Activated CD4-positive, alpha-beta T cell treated with anti-CD3 and anti-CD28 coated beads, Interleukin-2, amount 10 ng/mL, durations not matched to agents 7 days and 5 days (primary cell): ENCODE measurements at places on chromosomes 2 and 18. TPM values are rescaled to one million over a fixed set of nuclear protein-coding genes. Genes with fewer than 3 reads are reported as not detected.

DNA sequence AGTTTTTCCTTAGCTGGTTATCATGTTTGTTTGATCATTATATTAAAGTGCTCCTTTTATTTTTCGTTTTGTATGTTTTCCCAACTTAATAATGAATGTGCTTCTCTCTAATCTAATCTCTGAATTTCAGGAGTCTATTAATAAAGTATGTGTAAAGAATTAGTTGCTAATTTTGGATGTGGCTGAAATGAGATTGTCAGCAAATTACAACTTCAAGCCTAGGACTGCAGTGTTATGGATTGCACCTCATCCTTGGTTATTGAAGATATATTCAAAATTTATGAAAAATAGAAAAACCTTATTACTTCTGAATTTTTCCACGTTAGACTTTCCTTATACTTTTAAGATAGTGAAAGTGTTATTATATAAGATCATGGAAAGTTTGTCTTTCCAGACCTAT is 227.7 kb downstream of the NEDD4L start:
- DNase-seq, result no peak

GRCh38 chr2:75790121-75790813 is 79.6 kb upstream of the GCFC2 start:
- DNase-seq, result no peak

GRCh38 chr2:24402242-24403097 is 42.1 kb upstream of the ITSN2 start:
- no peak for DNase-seq

Gene PASK
- total RNA-seq, result 55.5 TPM

DNA sequence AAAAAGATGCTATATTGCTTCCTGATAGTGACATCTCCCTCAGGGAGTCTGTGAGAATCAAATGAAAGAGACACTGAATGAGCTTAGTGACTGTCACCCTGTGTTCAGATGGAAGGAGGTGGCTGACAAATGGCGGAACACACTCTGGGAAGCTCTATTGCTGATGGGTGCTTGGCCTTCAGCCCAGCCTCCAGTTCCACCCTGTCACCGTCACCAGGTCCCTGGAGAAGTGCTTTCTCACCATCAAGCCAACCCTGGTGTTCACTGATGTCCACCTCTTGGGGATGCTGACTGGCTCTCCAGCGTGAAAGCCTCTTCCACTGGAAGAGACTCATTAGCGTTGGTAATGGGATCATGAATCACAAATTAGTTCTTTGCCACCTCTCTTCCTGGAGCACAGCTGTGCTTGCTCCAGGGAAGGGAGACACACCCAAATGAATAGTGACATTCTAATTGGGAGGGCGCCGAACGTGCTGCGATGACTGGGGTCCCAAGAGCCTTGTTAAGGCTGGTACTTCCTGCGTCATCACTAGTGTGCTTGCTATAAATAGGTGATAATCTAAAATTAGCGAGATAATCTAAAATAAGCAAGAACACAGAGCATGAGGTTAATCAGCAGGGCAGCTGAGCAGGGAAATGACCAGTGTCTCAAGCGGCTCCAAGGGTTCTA is 154.0 kb downstream of the CLIP4 start:
- no peak for DNase-seq

Gene GAL3ST2
- total RNA-seq, result not detected

DNA sequence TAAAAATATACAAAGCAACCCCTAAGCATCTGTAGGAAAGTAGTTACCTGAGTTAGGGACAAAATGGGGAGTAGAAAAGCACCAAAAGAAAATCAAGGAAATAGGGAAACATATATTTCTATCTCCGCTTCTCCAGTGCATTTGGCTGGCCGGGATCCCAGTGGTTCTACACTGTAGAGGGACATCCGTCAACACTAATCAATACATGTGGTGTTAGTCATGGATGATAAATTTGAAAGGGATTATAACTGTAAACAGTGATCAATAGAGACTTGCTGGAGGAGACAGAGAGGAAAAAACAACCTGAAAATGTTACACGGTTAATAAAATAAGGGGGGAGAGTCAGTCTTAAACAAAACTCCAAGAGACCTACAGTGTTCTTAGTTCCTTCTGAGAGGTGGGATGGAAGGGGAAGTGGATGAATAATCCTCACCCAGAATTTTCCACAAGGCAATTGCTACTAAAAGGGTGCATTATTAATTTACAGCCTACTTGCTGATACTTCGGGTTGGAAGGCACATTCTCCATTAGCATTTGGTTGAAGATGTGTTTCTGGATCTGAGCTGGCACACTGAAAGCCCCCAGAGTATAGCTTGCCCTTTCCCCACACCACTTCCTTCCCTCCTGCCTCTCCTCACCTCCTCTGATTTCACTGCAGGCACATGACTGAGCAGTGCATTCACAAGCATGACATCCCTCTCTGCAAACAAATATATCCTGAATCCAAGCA is 530.0 kb downstream of the BCL11A start:
- DNase-seq, result no peak

Gene FER1L5
- not detected for total RNA-seq

- DNase-seq, result no peak
Observed at GRCh38 chr18:28455971-28456370, 279.0 kb upstream of the CDH2 start.

GRCh38 chr2:71563872-71564271 is 110.5 kb downstream of the DYSF start:
- DNase-seq, result no peak

Gene CTAGE1
- total RNA-seq, result not detected

GRCh38 chr2:232349546-232349945 is 29.0 kb upstream of the ALPP start:
- no peak for DNase-seq

Gene DOK6
- not detected for total RNA-seq

DNA sequence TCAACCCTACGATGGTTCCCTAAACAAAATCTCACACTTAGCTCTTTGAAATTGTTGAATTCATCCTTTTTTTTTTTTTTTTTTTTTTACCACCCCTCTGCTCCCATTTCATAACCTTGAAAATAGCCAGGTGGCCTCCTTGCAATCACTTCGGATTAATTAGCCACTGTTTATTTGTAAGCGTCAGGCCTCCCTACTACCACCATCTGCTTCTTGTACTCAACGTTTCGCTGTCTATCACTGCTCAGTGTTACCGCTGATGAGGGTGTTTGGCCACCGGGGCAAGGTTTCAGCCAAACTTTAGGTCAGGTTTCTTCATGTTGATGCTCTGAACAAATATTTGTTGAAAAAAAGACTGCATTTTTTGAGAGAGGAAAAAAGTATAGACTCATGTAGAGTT is 183.2 kb downstream of the EPHA4 start:
- DNase-seq, result no peak

DNA sequence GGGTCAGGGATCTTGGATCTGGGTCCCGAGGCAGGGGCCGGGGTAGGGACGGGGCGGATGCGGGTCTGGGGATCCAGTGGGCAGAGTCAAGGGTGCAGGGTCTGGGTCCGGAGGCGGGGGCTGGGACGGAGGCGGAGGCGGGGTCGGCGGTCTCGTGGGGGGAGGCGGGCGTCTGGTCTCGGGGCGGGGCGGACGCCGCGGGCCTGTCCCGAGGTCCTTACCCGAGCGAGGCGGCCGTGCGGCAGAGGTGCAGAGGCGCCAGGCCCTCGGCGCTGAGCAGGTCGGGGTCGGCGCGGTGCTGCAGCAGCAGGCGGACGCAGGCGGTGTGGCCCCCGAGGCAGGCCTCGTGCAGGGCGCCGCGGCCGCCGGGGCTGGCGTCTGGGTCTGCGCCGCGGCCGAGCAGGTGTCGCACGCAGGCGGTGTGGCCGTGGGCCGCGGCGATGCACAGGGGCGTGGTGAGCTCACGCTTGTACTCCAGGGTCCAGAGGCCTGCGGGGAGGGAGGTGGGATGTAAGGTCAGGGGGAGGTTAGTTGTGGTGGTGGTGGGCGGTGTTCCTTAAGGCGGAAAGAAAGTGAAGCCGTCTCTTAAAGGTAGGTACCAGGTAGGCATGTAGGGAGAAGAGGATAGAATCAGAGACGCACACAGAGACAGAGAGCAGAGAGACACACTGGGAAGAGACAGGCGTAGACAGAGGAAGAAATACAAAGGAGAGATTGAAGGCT is 26.6 kb downstream of the ASB18 start:
- DNase-seq, result no peak
